ENCODE measurements at places on chromosomes 12 and 14.

DNA sequence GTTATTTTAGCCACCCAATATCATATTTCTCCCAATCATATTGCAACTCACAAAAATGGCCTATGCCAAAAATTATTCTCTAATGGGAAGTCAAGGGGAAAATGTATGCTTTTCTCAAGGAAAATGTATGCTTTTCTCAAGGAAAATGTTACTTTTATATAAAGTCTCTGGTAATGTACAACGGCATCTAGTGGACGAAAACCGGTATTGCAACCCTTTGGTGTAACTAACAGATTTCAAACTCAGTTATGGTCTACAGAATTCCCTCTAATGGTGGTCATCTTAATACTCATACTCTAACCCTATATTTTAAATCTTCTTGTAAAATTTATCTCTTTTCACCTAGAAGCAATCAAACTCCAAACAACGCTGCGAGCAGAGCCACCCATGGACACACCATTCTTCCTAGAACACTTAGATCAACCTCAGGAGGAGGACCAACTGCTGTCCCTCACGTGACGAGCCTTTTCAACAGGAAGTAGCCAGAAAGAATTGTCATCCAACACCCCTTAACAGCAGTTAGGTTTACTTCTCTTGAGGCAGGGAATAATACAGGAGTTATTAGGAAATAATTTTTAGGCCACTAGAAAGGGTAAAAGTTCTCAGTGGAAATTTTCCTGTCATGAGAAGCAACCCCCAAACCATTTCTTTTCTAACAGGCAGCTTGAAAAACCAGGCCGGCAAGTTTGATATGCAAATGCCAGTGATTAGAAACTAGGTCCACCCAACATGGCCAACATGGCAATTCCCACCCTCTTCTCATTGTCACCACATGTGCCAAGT is 20.1 kb downstream of the APOBEC1 start:
- no peak for DNase-seq

DNA sequence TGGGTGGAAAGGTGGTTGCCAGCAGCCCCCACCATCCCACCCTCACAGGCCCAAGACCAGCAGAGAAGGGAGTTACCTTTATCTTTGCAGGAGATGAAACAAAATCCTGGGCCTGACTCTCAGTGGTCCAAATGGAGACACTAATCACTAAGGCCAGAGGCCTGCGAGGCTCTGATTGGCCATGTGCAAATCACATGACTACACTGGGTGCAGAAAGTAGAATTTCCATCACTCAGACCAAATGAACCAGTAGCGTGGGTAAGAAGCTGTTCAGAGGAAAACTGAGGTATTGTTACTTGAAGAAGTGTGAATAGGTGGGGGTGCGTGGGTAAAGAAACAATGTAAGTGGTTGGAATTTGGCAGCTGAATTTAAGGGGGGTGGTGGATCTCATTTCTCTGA is 20.2 kb upstream of the PPP1CC start:
- DNase-seq: no peak

DNA sequence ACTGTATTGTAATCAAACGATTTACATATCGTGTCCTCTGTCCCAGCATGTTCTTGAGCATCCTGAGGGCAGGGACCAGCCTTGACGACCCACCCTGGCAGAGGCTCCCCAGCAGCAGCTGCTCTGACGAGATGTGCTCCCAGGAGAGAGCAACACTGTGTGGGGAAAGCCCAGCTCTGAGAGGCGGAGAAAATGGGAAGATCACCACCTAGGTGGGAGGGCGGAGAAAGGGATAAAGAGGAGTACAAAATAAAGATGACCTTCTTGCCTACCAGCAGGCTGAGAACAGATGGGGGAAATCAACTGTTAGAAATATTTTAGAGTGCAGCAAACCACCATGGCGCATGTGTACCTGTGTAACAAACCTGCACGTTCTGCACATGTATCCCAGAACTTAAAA is 71.5 kb upstream of the CAPRIN2 start:
- DNase-seq: no peak

DNA sequence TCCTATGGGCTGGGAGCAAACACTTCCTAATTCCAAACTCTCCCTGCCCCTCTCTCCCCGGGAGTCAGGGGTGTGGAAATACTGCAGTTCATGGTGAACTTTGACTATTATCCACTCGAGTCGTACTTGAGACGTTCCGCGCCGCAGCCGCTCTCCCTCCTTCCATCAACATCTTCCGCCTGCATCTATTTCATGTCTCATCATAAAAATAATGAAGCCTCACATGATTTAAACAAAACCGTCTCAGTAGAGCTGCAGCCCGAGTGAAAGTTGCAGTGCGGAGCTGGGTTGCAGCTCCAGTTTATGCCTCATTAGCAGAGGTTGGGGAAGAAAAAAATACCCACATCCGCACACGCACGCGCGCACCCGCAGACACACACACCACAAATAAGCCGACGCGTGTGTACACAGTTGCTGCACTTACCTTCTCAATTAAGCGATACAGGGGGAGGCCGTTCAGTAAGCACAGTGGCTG is 283 bp downstream of the LMO3 start:
- DNase-seq: peak; percentile 75

DNA sequence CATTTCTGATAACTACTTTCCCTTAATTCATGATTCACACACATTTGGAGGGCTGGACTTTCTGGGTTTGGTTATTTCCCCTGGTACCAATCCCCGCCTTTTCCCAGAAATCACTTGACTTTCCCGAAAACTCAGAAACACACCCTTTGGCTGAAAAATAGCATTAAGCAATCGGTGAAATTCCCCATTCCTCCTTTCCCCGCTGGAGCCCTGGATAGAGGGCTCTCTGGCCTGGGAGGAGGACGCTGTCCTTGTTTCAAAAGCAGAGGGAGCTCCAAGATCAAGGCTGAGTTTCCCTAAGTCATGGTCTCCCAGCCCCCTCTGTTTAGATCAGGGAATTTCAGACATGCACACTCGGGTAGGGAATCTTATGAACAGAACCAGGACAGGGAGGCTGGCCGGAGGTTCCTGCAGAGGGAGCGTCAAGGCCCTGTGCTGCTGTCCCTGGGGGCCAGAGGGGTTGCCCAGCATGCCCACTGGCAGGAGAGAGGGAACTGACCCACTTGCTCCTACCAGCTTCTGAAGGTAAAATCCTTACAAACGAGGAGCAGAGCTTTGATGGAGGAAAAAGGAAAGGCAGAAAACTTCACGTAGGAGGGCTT is at the start of gene C1S:
TSS of gene C1S (plus strand) at position 366 of the 602 bp plus-strand sequence. CDS start 1,195 bp downstream, outside the sequence.
- no peak for DNase-seq

DNA sequence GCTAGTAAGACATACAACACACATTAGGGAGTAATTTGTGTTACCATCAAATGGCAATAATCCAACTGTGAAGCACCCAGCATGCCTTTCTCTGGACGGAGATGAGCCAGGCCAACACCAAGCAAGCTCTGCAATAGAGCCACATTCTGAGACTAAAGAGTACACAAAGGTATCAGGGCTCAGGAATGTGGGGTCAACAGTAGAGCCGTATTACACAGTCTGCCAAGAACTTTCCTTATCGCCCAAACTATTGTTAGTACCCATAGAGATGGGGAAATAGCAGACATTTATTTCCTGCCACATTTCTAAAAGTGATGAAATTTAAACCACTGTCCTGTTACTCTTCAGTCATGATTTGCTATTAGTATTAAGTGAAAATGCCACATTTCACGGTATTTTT is 113.7 kb downstream of the BMP4 start:
- DNase-seq: no peak

DNA sequence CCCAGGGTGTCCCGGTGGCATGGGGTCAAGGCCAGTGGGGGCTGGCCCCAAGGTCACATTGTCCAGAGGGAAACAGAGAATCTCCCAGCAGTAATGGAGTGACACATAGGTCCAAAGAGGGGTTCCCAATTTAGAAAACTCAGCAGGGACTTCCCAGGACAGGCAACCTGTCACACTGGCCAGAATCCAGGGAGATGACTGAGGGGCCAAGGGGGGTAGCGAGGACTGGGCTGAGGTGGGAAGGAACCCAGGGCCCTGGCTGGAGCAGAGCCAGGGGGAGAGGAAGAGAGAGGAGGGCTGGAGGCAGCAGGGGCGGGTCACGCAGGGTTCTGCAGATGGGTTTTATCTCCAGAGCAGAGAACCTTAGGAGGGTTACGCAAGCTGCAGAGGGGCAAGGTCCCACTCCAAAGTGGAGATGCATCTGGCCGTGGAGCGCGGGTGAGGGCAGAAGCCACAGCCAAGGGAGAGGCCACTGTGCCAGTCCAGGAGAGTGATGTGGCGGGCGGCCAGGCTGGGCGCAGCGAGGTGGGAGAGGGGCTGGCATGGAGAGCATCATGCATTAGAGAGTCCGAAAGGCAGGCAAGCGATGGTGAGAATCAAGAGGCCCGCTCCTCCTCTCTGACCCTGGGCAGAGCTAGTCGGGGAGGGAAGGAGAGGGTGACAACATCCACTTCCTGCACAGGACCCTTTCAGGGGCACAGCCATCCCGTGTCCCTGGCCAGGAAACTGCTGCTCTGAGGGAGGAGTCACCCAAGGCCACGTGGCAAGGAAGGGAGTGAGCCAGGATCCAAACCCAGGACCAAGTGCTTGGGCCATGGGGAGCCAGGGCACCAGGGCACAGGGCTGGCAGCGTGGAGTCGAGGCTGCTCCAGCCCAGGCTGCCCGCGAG is 29.0 kb downstream of the NCOR2 start:
- DNase-seq: no peak

DNA sequence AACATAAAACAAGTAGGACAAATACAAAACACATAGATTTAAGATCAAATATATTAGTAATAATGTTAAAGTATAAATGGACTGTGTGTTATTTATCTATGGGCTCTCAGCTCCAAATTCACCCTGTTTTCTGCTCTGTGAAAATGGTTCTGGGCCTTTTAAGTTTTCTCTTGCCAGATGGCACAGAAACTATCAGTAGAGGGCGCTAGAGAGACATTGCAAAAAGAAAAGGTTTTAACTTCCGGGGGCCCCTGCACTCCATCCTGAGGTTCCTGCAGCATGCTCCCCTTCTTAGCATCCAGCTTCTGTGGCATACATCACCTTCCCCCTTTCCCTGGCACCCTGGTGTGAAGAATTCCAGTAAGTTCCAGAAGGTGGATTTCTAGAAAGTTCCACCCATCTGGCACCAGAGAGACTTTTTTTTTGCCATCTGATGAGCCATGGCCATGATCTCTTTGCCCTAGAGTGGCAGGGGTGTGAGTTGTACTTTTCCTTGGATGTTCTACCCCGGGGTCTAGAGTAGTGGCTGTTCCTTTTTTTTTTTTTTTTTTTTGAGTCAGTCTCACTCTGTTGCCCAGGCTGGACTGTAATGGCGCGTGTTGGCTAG is 29.3 kb downstream of the ZCRB1 start:
- DNase-seq: no peak

- no peak for DNase-seq
Observed at GRCh38 chr12:64976131-64976530, 145.0 kb downstream of the WIF1 start.

GRCh38 chr12:82144505-82144904 is 213.7 kb downstream of the CCDC59 start:
- no peak for DNase-seq

- DNase-seq: no peak
Observed at GRCh38 chr12:54292083-54292930, 8.5 kb downstream of the NFE2 start.

- DNase-seq: no peak
Observed at GRCh38 chr12:82651489-82651888, 35.2 kb upstream of the TMTC2 start.

GRCh38 chr12:90015228-90015627 is 306.6 kb upstream of the ATP2B1 start:
- no peak for DNase-seq

- DNase-seq: no peak
Observed at GRCh38 chr12:31517994-31518393, 72.9 kb downstream of the DENND5B start.

- DNase-seq: no peak
Observed at GRCh38 chr14:74563233-74563585, 48.8 kb downstream of the LTBP2 start.

GRCh38 chr12:83850531-83850930 is 1062.1 kb downstream of the SLC6A15 start:
- no peak for DNase-seq

- DNase-seq: no peak
Observed at GRCh38 chr14:71693381-71693780, 238.8 kb upstream of the RGS6 start.

- DNase-seq: no peak
Observed at GRCh38 chr12:22971701-22972191, 346.8 kb downstream of the ETNK1 start.

DNA sequence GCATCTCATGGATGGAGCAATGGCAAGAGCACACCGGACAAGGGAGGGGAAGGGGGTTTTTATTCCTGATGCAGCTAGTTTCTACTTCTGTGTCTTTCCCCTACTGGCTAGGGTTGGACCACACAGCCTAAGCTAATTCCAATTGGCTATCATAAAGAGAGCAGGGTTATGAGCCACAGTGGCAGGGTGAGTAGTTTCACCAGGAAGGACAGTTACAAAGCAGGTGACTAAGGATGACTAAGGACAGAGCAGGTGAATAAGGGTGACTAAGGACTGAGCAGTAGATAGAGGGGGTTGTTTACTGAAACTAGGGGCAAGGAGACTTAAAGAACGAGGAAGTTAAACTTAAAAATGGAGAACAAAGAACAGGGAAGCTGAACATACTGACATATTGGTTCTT is 321.4 kb upstream of the SEL1L start:
- no peak for DNase-seq

DNA sequence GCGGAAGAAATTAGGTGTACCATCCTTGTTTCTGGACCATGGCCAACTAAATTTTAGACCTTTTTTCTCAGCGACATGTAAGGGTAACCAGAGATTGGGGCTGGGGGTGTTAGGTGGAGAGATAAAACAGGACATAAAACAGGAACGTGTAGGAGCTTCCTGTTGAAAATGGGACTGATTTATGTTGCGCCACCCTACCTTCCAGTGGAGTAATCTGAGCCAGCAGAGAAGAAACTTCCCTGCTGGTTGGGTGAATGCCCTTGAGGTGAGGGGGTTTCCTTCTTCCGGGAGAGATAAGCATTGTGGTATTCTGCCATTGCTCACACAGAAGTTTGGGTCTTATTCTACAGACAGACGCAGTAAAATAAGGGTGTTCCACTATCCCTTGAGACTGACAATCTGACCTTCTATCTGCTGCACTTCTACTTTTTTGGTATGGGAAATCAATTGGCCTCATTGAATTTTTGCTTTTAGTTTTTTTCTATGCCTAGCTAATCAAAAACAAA is 417.6 kb downstream of the PCNX1 start:
- no peak for DNase-seq

GRCh38 chr14:95980402-95980801 is 58.8 kb upstream of the C14orf132 start:
- DNase-seq: no peak

DNA sequence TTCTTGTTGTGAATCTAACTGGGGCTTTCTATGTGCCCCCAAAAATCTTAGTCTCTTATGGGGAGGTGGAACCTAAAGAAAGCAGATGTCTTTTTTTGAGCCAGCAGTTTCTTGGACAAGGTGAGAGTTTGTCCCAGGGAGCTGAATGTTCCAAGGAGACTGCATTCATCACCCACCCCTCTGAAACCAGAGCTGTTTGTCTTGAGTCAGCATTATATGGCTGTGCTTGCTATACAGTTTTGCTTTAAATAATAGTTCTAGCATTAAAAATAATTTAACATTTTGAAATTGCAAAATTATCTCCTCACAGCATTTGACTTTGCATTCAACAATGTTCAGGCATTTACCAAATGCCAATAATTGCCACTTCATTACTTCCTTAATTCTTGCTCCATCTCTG is 813.3 kb downstream of the BCL11B start:
- no peak for DNase-seq

GRCh38 chr14:72480464-72481243 is 413.2 kb downstream of the DPF3 start:
- DNase-seq: no peak

- no peak for DNase-seq
Observed at GRCh38 chr12:101857043-101857558, 20.3 kb upstream of the DRAM1 start.
